COLO829 (cell line): ENCODE measurements at places on chromosomes 16 and 17.

DNA sequence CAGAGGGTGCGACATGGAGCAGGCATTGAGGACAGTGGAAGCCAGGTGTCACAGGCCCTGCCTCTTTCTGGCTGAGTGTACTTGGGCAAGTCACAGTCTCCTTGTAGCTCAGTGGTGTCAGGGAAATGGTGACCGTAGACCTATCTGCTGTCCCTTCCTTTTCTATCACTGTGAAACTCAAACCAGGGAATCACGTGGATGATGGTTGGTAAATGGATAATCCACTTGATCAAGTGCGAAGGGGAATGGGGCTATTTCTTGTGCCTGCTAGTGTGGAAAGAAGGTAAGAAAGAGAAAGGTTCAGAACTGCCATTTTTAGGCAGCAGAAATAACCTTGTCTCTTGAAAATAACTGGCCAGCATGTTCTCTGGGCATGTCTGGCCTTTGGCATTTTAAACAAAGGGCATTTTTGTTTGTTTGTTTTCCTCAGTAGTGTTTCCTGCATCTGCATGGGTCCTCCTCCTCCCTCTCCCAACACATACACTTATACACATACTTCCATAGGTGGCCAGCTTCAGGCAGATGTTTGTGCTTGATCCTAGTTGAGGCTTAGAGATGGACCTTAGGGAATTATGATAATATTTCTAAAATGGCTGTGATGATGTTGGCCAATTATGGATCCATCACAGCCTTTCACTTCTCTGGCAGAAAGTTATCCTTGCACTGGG lies 7.1 kb downstream of the TBX4 start:
- DNase-seq: no peak

- DNase-seq: no peak
These were observed 55.2 kb downstream of the NKD1 start for GRCh38 chr16:50603206-50604064.

DNA sequence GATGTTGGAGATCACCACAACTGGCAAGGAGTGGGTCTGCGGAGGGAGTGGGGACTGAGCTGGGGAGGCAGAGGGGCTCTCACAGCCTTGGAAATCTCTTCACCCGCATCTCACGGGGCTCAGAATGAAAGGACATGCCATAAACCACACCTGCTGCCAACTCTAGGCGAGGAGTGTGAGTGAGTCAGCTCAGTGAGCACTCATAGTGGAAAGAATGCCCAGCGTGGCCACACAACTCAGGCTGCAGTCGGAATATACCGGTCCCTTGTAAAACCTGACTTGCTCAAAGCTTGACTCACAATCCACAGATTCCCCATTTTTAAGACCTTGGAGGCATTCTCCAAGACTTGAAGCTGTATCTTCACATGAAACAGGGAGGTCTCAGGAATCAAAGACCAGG lies 36.7 kb downstream of the STAT5A start:
- no peak for DNase-seq

DNA sequence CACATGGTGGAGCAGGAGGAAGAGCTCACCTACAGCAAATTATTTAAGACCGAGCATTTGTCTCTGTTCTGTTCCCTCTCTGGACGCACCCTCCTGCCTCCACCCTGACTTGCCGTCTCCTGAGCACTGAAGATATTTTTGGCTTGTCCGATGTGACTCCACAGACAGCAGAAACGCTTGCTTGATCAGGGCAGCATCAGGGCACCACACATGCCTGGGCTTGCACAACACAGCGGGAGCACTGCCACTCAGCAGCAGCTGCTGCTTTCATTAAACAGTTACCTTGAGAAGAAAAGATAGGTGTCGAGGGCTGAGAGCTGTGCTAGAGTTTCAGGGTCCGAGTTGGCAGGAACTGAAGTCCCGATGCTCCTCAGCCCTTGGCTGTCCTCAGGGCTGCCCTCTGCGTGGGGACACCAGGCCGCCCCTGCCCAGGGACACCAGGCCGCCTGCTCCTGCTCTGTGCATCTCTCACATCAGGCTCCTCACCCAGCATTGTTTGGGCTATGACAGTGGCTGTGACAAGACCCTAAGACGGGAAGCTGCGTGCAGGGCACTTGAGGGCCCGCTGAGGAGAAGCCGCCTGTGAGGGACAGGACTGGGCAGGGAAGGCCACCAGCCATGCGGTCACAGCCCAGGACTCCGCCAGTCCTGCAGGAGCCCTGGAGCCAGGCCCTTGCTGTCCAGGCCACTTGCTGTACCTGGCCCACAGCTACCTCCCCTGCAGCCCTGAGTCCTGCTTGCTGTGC lies 21.3 kb upstream of the CDH15 start:
- no peak for DNase-seq

- no peak for DNase-seq
These were observed 17.5 kb downstream of the HS3ST4 start for GRCh38 chr16:25709213-25709612.

DNA sequence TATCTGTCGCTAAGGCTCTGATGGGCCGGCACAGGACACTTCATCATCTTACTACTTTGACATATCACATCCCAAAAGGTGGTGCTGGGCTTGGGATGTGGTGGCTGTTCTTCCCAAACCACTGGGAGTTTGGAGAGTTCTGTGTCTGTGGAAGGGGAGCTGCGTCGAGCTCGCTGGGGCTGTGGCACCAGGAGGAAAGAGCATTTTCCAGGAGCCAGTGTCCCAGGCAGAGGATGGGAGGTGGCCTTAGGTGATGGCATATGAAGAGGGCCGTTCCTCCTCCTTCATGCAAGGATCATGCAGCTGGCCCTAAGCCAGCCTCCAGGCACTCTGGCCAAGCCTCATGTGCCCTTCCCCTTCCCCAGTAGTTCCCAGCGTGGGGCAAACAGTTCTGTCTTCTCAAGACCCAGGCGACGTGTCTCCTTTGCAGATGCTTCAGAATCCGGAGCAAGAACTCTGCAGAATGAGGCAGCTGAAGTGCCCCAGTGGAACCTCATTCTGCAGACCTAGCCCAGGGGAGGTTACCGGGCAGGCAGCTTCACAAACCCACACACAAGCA lies 89.4 kb upstream of the TNRC6C start:
- no peak for DNase-seq

- no peak for DNase-seq
These were observed 643.5 kb downstream of the CDH11 start for GRCh38 chr16:64478252-64478906.

DNA sequence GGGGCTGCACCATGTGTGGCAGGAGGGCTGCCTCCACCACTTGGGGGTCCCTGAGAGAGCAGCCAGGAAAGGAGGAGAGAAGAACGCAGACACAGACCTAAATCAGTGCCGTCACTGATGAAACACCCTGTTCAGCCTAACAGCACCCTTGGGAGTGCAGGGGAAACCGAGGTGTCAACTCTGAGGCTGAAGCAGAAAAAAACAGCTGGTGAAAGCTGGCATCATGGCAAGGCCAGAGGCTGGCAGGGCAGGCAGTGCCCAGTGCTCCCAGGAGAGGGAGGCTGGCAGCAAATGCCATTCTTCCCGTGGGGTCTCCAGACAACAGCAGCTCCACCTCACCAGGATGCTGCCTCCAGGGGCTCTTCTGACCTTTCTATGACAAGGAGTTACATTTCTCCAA lies 23.1 kb downstream of the SPHK1 start:
- no peak for DNase-seq
